ENCODE measurements at places on chromosomes 3 and 15.

DNA sequence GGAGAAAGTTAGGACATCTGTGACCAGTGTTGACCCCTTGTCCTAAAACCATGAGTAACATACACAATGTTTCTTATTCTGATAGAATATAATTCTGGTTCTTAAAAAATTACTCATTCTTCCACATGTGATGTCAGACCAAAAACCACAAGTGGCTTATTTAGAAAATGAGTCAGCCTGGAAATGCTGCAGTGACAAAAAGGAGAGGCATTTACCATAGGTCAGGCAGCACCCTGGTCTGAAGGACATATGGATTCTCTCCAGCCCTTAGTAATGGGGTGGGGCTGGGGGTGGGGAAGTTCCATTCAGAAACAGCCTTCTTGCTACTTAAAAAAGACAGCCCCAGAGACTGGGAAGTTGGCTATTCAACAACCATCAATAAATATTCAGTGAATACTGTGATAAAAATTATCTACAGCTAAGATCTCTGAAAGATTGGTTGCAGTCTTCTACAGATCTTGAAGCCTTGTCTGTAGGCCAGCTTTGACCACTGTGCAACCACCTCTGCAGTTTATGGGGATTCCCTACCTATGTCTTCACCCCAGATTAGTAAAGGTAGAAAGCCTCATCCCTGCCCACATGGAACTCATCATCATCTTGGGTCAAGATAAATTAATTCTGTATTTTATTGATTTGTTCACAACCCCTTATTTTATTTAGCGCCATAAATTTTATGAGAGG lies 34.9 kb upstream of the TIMP4 start:
- no peak for DNase-seq

- no peak for DNase-seq
These were observed 51.8 kb upstream of the FURIN start for GRCh38 chr15:90816401-90817116.

DNA sequence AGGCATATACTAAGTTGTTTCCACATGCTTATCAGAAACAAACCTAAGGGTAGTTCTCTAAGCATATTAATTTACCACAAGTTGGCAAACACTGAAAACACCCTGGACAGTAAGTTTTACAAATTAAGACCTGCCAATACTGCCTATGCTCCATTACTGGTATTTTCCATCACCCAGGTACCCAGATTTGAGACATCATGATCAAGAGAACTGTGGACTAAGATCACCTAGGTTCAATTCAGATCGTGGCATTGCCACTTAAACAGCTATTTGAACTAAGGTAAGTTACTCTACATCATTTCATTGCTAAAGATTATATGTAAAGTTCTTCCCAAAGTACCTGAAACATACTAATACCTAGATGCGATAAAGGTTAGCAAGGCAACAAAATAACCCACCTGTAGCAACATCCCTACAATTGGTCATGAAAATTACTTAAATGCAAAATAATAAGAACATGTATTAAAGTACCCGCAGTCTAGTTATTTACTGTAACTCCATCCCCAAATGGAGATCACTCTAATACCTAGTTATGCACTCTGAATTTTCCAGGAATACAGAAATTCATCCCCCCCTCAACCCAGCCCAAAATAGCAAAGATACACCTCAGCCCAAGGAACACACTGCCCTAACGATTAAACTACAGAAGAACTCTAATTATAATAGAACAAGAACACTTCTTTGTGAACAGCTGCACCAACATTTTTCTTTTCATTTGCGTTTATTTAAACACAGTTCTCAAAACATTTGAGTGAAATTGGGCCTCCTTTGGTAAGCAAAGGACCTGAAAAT lies 21.6 kb downstream of the TRA2B start:
- no peak for DNase-seq

DNA sequence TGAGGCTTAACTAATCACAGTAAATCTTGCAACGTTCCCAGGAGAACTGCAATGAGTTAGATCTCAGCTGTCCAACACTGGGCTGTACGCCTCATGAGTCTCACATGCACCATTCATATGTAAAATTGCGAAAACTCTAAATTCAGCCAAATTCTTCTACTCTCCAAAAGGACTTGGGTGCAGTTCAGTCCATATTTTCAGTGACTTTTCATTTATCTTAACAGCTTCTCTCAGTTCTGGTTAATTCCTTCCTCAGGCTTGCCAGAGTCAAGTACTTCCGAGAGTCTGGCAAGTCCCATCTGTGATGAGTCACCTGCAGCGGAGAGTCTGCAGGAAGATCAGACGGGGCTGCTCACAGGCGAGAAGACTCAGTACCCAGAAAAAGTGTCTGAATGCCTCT lies 11.5 kb downstream of the CCDC80 start:
- DNase-seq, result no peak

DNA sequence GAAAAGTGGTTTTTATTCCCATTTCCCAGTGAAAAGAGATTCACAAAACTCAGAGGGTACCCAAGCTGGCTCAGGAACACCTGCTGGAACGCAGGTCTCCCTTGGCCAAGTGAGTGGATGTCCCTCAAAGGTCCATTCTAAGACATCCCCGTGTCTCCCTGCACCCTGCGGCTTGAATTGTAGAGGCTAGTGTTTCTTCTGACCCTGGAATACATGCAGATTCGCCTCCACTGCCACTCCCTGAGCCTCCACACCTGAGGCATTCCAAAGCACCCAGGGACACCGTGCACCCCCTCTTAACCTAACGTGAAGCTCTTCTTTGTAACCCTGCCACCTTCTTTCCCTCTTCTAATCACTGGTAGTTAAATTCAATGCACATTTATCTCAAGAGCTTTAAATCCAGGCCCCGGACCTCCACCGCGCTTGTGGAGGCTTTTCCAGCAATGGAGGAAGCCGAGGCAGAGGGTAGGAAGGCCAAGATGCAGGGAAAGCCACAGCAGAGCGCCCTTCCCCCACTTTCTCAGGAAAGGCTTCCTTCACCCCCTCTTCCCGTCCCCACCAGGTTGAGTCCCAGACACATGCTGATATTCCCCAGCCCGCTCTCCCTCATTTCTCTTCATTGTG lies 590 bp upstream of the ITGA11 start:
- DNase-seq, result no peak

DNA sequence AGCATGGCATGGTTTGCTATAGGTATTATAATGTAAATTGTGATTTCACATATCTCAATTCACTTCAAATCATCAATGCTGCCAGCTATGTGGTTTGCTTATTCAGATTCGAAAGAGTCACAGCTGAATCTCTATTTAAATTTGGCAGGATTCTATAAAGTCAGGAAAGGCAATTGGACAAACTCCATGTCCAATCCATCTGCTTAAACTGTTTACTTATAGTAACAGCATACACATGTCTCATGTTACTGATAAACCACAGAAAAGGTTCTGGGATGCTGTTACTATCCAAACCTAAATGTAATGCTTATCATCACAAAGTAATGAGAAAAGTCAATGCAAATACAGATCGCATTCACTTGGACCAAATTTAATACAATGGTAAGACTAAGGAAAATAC lies 229.7 kb downstream of the ISL2 start:
- DNase-seq, result no peak

DNA sequence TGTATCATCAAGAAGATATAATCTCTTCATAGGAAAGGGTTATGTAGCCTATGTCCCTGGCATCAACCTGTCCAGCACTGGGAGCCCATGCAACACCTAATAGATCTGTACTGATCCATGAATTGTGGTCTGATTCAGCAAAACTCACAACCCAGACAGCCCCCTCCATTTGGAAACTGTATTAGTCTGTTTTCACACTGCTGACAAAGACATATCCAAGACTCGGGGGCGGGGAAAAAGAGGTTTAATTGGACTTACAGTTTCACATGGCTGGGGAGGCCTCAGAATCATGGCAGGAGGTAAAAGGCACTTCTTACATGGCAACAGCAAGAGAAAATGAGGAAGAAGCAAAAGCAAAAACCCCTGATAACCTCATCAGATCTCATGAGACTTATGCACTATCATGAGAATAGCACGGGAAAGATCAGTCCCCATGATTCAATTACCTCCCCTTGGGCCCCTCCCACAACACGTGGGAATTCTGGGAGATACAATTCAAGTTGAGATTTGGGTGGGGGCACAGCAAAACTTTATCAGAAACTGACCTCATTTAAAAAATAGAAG lies 83.3 kb downstream of the TRIM42 start:
- DNase-seq, result no peak

DNA sequence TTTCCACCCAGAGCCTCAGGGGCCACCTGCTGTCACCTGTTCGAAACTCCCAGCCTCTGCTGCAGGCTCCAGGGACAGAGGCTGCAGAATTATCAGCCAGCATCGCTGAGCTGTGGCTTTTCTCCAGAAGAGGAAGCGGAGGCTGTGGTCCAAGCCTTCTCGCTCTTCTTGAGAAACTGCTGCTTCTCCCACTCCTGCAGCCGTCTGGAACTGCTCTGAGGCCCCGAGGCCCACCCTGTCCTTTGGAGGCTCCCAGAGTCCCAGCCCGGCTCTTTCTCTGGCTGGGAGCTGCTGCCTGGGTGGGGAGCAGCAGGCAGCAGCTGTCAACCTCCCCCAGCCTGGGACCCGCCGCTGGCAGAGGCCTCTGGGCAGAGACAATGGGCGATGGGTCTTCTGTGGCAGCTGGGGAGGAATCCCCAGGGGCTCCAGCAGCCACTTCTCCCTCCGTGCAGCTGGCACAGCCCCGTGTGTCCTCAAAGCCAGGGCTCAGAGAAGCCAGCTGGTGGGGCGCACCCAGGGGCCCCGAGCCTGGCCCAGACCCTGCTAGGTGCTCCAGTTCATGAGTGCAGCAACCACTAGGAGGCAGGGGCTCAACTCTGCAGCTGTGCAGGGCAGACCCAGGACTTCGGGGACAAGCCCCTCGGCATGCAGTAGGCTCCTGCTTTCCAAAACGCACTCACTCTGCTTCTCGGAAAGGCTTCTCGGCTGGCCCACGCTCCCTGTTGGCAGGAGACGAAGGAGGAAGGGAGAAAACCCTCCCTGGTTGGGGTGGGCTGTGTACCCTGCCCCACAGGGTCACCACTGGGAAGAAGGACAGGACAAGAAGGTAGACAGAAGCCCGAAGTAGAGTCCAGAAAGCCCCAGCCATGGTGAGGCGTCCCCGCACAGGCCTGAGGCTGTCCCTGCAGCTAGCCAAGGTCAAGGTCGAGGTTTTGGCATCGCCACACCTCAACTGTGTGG lies 49.9 kb upstream of the FURIN start:
- peak; percentile 90 for DNase-seq

DNA sequence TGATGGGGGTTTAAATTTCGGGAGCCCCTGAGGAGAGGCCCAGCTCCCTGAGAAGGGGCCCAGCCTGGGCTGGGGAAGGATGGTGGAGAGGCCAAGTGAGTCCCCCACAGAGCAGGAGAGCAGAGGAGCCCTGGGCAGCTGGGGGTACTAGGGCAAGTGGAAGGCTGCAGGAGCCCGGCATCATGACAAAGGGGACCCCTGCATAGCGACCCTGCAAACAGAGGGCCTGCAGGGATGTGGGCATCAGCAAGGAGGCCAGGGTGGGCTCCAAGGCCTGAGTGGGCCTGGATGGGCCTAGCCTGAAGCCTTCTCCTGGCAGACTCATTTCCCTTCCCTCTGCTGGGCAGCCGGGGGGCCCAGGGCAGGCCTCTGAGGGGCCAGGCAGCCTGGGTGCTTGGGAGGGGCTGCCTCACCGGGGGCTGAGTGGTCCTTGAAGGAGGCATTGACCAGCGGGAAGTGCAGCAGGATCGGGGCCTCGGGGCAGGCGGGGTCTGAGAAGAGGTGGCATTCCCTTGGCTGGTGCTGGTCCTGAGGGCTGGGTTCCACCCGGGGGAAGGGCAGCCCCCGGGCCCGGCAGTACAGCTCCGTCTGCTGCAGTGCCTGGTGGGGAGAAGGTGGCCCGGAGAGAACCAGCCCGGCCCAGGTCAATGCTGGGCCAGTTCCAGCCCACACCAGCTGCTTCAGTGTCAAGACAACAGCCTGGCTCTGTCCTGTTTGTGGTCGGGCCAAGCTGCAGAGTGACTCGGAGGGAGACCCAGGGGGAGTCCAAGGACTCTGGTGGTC lies 24.7 kb downstream of the PLA2G4D start:
- DNase-seq, result no peak

DNA sequence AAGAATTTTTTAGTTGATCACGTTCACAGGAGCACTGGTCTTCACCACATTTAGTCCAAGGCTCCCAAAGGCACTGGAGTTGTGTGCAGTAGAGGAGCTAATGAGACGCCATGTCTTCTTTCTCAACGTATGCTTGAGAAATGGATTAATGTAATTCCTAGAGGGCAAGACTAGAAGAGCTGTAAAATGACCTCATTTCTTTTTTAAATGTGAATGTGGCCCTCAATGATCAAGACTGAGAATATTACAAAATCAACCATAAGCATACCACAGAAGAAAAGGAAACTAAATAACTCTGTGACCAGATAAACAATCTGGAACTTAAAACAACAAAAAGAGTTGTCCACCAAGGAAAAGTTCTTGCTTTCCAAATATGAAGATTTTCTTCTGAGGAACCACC lies 112.1 kb upstream of the THBS1 start:
- no peak for DNase-seq

- DNase-seq, result no peak
These were observed 708.4 kb upstream of the CBLB start for GRCh38 chr3:106577241-106577640.

DNA sequence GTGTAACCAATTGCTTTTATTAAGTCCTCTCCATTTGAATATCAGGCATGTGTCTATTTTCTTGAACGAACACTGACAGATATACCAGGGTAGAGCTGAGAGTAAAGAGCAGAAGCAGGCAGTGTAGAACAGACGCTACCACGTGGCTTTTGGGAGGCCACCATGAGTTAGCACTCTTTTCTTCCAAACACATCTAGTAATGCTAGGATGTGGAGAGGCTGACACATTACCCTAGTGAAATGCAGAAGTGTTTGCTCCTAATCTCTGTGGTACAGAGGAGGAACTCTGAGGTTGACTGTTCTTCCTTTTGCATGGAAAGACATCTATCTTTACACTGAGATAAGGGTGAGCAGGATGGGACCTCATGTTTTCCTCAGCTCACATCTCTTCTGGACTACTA lies 216.3 kb downstream of the SATB1 start:
- no peak for DNase-seq

- no peak for DNase-seq
These were observed 15.7 kb downstream of the C3orf52 start for GRCh38 chr3:112101916-112102315.

DNA sequence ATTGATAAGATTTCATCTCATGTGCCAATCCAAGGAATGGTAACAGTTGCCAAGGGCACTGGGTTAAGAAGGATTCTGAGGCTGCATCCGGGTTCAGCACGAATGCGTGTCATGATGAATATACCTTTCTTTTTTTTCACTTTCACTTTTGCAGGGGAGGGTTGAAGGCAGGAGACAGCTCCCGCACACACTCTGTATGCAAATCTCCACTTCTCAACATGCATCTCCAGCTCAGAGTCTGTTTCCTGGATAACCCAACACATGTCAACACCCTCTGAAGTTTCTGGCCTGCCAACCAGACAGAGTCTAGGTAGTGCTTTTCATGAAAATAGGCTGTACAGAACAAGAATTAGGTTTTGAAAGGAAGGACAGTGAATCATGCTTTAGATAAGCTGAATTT lies 21.6 kb downstream of the B4GALT4 start:
- peak; percentile 50 for DNase-seq

- DNase-seq, result no peak
These were observed 7.3 kb upstream of the CD96 start for GRCh38 chr3:111534701-111535100.

- DNase-seq, result no peak
These were observed 367.9 kb upstream of the PROK2 start for GRCh38 chr3:72152551-72153476.
